Activated T-cell treated with anti-CD3 and anti-CD28 coated beads, Interleukin-2, amount 50 U/mL, for 72 hours (primary cell): ENCODE measurements at places on chromosomes 2 and 18. TPM values are rescaled to one million over a fixed set of nuclear protein-coding genes. Genes with fewer than 3 reads are reported as not detected.

DNA sequence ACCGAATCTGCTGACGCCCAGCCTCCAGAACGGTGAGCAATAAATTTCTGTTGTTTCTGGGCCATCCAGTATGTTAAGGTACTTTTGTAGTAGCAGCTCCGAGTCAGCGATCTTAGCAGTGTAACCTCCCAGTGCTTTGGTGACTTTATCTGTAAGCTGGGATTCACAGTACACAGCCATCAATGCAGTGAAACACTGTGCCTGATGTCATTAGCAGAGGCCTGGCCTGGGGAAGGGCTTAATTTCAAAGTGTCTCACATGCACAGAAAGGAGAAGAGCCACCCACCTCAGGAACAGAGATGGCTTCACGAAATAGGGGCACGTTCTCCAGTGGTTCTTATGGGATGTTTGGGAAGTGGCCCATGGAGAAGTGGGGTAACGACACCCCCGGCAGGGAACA lies 281.2 kb downstream of the PHLPP1 start:
- no peak overlapping the region for H3K4me3 ChIP-seq
- DNase-seq = no peak
- H3K27ac ChIP-seq = no peak overlapping the region
- H3K36me3 ChIP-seq = no peaks in the 10 kb centered on the region
- H3K4me1 ChIP-seq = no peaks in the 10 kb centered on the region
- peaks cover 14% of the 10 kb centered on the region for H3K27me3 ChIP-seq

DNA sequence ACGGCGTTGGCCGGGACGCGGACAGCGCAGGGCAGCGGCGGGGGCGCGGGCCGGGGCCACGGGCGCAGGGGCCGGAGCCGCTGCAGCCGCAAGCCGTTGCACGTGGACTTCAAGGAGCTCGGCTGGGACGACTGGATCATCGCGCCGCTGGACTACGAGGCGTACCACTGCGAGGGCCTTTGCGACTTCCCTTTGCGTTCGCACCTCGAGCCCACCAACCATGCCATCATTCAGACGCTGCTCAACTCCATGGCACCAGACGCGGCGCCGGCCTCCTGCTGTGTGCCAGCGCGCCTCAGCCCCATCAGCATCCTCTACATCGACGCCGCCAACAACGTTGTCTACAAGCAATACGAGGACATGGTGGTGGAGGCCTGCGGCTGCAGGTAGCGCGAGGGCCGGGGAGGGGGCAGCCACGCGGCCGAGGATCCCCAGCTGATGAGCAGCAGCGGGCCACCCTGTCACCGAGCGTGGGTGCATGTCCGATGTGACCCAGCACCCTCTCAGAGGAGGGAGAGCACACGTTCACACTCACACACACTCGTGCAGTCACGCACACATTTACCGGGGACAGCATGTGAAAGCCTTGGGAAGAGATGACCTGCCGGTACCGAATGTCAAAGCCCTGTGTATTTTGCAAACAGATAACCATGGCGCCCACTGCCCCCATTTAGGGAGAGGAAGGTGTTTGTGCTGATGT lies 4.2 kb downstream of the GDF7 start:
- H3K4me3 ChIP-seq = peak overlapping the region; percentile 17
- H3K27me3 ChIP-seq = peaks cover 54% of the 10 kb centered on the region
- DNase-seq = no peak
- no peak overlapping the region for H3K27ac ChIP-seq
- no peaks in the 10 kb centered on the region for H3K4me1 ChIP-seq

DNA sequence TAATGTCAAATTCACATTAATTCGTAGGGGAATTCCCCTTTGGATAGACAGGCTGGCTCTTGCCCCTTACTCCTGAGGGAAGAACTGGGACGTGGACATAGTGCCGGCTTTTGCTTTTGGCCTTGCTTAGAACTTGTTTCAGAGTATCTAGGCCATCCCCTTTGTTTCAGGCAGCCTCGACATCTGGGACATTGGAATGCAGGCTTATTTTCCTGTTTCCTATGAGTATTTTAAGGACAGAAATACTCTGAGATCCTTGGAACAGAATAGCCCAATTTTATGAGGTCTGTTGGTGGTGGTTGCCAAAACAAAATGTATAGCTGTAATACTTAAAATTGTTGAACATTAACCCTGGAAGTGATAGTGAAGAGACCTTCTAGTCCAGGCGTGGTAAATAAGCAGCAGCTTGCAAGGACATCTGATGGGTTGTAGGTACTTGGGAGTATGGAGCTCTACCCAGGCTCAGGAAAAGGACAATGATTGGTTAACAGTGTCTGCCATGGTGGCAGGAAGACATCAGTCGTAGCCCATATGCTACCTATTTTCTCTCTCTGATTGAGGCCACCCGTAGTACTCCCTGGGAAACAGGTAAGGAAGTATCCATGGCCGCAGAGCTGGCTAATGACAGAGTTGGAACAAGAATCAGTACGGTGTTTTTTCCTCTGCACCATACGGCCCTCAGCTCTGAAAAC lies 112.4 kb downstream of the CDK15 start:
- H3K27me3 ChIP-seq = no peaks in the 10 kb centered on the region

GRCh38 chr18:8571399-8571798 lies 37.8 kb upstream of the RAB12 start:
- H3K4me1 ChIP-seq = no peaks in the 10 kb centered on the region
- no peaks in the 10 kb centered on the region for H3K36me3 ChIP-seq
- H3K4me3 ChIP-seq = no peak overlapping the region
- H3K27me3 ChIP-seq = peaks cover 7% of the 10 kb centered on the region

DNA sequence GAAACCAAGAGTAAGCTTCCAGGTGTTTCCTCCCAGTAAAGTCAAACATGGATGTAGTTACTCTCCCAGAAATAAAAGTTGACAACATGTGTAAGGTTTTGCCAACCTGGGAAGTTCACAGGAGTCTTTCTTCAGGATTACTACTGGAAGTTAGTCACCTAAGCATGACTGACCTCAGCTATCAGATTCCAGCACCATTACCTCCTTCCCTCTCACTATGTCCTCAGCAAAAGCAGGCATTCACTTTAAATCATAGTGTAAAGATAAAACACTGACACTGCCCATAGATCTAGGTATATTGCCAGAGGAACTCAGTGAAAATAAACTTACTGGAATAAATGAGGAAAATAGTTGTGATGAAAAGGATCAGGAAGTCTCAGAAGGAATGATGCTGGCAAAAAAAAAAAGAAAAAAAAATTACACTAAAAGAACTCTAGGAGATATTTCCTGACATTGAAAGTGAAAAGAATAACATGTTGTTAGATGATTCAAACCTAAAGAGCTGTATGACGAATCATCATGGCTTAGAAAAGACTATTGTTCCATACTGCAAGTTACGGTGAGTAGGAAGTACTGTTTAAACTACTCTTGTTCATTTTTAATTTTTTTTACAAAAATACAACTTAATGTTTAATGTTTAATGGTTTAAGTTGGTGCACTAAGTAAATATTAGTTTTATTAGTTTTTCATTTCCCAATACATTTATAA lies 484.5 kb upstream of the ZNF804A start:
- no peak for DNase-seq
- H3K36me3 ChIP-seq = no peaks in the 10 kb centered on the region
- no peaks in the 10 kb centered on the region for H3K4me1 ChIP-seq
- no peak overlapping the region for H3K27ac ChIP-seq
- H3K4me3 ChIP-seq = no peak overlapping the region

- no peak overlapping the region for H3K4me3 ChIP-seq
- peaks cover 10% of the 10 kb centered on the region for H3K36me3 ChIP-seq
- no peaks in the 10 kb centered on the region for H3K27me3 ChIP-seq
- DNase-seq = no peak
Observed at GRCh38 chr2:204031056-204031455, 94.5 kb downstream of the ICOS start.

DNA sequence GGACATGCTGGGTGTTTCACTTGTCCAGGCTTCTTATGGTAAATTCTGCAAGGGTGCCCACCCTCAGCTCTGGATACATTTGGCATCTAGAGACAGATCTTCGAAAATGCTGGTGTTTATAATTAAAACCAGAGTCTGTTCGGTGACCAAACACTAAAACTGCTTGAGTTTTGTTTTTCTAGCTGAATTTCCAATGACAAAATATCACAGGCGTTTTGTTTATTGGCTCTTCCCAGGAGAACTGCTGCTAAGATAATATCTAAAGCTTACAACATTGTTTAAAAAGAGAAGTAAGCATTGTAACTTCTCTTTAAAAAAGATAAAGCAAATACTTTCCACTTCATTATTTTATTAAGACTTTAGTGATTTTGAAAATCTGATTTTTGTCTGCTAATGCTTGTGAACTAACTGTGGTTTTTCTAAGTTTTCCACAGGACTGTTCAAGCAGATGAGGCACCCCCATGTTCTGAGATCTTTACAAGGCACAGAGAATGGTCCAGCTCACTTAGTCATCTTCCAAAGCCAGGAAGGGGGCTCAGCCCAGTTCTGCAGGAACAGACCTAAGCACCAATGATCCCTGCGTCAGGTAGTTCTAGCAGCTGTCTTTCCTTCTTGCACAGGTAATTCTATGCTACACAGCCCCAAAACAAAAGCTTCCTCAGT lies 94.8 kb upstream of the LTBP1 start:
- H3K27ac ChIP-seq = no peak overlapping the region
- H3K4me1 ChIP-seq = no peaks in the 10 kb centered on the region
- H3K36me3 ChIP-seq = no peaks in the 10 kb centered on the region
- peaks cover 15% of the 10 kb centered on the region for H3K27me3 ChIP-seq

GRCh38 chr2:98110741-98111140 lies 23.8 kb downstream of the VWA3B start:
- peaks cover 13% of the 10 kb centered on the region for H3K36me3 ChIP-seq
- H3K27me3 ChIP-seq = peaks cover 38% of the 10 kb centered on the region

DNA sequence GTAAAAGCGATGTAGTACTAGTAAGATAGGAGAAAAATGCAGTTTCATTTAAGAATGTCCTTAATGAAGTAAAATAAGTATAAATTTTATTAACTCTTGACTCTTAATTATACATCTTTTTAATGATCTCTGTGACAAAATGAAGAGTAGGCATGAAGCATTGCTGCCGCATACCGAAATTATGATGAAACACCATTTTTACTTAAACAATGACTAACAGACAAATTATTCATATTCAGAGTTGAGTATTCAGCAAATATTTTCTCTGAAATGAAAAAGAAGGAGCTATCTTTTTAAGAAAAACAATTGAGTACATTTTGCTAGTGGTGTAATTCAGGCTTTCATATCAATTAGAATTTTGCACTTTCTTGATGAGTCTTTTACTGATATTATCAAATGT lies 150.6 kb upstream of the DOCK10 start:
- peaks cover 9% of the 10 kb centered on the region for H3K27me3 ChIP-seq
- H3K4me3 ChIP-seq = no peak overlapping the region
- no peak for DNase-seq
- no peaks in the 10 kb centered on the region for H3K4me1 ChIP-seq
- H3K27ac ChIP-seq = no peak overlapping the region

DNA sequence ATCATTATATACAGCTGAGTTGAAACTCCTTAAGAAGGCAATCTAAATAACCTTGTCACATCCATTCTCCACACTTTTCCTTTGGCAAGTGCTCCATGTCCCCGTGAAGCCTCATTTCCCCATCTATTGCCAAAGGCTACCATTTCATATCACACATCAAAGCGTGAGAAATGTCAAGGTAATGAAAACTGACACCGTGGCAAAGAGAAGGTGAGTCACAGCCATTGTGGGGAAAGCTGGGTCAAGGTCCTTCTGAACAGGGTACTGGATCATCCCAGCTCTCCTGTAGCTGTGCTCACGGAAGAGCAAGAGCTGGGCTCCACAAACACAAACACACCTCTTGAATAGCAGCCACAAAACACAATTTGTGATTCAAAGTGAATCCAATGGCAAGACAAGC lies 58.2 kb upstream of the REG3G start:
- no peaks in the 10 kb centered on the region for H3K27me3 ChIP-seq
- no peaks in the 10 kb centered on the region for H3K4me1 ChIP-seq
- no peaks in the 10 kb centered on the region for H3K36me3 ChIP-seq
- no peak for DNase-seq
- H3K27ac ChIP-seq = no peak overlapping the region

GRCh38 chr2:157375384-157375783 lies 49.8 kb upstream of the ERMN start:
- peaks cover 28% of the 10 kb centered on the region for H3K36me3 ChIP-seq
- no peak overlapping the region for H3K27ac ChIP-seq
- no peak overlapping the region for H3K4me3 ChIP-seq
- no peaks in the 10 kb centered on the region for H3K27me3 ChIP-seq
- no peak for DNase-seq

DNA sequence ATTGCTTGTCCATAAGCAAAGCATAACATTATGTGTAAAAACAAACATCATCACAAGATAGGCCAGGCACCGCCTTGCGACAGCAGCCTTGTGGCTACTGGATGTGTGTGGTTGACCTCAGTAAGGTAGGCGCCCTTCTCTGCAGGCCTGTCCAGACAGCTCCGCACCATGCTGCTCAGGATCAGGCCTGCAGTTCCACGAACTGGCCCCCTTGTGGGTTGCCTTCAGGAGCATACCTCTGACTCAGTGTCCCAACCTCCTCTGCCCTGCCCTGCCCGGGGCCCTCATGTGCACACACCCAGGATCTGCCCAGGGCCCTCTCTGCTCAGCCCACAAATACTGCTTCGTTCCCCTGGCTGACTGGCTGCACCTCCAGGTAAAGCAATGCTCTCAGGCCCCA lies 16.1 kb upstream of the ZNF236 start:
- peaks cover 3% of the 10 kb centered on the region for H3K27me3 ChIP-seq
- H3K4me3 ChIP-seq = no peak overlapping the region
- DNase-seq = no peak
- H3K27ac ChIP-seq = no peak overlapping the region
- H3K4me1 ChIP-seq = peaks cover 16% of the 10 kb centered on the region
- H3K36me3 ChIP-seq = no peaks in the 10 kb centered on the region

- no peak overlapping the region for H3K4me3 ChIP-seq
- no peaks in the 10 kb centered on the region for H3K36me3 ChIP-seq
- H3K27me3 ChIP-seq = no peaks in the 10 kb centered on the region
- no peaks in the 10 kb centered on the region for H3K4me1 ChIP-seq
- no peak overlapping the region for H3K27ac ChIP-seq
- DNase-seq = no peak
Observed at GRCh38 chr18:55380589-55380988, 207.4 kb downstream of the TCF4 start.

GRCh38 chr18:48950536-48951447 lies at the start of gene SMAD7:
SMAD7 (minus strand) TSS chr18:48950965; CDS start chr18:48950424, 541 bp downstream.
- peaks cover 10% of the 10 kb centered on the region for H3K27me3 ChIP-seq
- peak within 1 kb of the TSS; percentile 33 for H3K27ac ChIP-seq
- peaks cover 19% of the 10 kb centered on the region for H3K36me3 ChIP-seq
- peak within 1 kb of the TSS; percentile 96 for H3K4me3 ChIP-seq

GRCh38 chr2:172050479-172051125 lies 34.7 kb upstream of the DLX1 start:
- H3K27me3 ChIP-seq = no peaks in the 10 kb centered on the region
- no peak overlapping the region for H3K4me3 ChIP-seq
- H3K4me1 ChIP-seq = peaks cover 13% of the 10 kb centered on the region
- no peaks in the 10 kb centered on the region for H3K36me3 ChIP-seq
- DNase-seq = no peak

SLC14A1 gene
- 6.0 TPM for total RNA-seq

TMEM87B gene
- total RNA-seq = 36.4 TPM

CHRNG gene
- total RNA-seq = not detected

SERPINB10 gene
- total RNA-seq = 2.8 TPM

ECEL1 gene
- 2.5 TPM for total RNA-seq

TMEM17 gene
- 0.70 TPM for total RNA-seq

SP5 gene
- not detected for total RNA-seq
